Stimulated activated CD8-positive, alpha-beta memory T cell treated with anti-CD3 and anti-CD28 coated beads, Interleukin-4, amount 100 ng/mL, for 4 hours (primary cell): ENCODE measurements at places on chromosomes 16 and 17.

- DNase-seq, result no peak
Observed at GRCh38 chr16:17515421-17516210, 44.9 kb upstream of the XYLT1 start.

- DNase-seq, result no peak
Observed at GRCh38 chr17:2904135-2904534, 107.9 kb downstream of the RAP1GAP2 start.

DNA sequence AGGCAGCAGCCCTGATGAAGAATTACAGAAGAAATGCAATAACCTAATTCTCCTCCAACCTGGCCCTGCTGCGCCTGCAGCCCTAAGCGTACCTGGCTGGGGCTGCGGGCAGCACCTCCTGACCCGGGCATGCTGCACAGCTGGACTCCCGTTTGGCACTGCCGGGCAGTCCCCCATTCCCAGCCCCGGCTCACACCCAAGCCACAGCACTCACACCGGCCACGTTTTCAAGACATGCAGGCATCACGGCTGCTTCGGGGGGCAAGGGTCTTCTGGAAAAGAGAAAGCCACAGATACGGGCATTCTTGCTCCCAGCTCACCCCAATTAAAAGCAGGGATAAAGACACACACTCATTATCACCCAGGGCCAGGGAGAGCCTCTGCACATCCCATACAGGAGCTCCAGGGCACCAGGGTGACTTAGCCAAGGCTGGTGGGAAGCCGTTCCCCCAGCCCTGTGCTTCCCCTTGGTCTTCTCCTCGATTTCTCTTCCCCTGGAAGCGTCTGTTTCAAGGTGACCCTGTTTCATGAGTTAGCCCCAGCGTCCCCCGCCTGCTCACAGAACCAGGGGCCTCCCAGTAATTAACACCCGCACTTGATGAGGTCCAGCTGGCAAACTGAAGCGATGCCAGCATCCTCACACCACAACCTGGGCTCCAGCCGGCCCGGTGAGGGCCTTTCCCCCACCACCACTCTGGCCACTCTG, 216.7 kb downstream of the C16orf78 start:
- DNase-seq, result no peak

DNA sequence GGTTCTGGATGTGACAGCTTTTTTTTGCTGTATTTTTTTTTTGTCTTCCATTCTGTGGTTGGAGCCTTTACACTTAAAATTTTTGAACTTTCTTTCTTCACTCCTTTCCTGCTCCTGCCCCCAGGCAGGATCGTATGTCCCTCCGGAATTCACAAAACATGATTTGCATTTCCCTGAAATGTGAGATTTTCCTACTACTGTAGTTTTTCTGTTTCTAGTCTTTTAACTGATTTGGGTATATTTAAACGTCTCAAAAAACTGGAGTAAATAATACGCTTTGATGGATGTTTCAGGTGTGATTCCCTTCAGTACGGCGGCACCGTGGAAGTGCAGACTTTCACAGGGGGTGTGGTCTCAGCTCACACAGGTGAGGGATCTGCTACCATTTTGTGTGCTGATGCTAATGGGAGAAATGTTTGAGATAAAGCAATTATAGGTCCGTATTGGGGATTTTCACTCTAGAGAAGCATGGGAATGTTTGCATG, 686 bp downstream of the SRCAP start:
- DNase-seq, result no peak

DNA sequence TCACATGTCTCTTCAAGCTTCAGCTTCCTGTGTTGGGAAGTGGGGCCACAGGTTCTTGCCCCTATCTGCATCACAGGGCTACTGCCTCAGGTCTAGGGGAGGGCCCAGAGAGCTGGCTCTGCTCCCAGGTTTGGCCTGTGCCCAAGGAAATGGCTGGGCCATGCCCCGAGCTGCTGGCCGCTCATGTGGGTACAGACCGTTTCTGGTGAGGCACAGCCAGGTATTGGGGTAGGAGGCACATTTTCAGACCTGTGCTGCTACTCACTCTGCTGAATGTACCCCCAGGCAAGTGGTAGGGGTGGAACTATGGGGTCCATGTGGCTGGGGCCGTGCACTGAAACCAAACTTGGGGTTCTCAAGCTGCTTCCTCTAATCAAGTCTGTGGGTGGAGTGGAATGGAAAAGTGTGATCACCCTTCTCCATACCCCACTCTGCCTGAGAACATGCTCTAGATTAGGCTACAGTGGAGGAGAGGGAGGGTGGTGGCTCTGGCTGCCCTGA, 4.6 kb downstream of the GAS2L2 start:
- DNase-seq, result no peak

DNA sequence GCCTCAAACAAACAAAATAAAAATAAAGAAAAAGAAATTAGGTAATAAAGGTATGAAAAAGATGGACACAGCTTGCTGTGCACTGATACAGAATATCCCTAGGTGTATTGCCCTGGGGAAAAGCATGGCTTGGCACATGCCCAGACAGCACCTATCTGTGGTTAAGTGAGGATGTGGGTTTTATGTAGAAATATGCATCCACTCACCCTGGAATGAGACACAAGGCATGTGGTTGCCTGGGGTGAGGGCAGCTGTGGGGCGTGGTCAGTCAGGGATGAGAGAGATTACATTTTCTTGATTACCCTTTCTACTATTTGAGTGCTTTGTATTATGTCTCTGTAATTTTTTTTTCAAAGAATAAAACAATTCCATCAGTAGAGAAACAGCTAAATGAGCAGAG, 6.9 kb downstream of the PLLP start:
- DNase-seq, result no peak

DNA sequence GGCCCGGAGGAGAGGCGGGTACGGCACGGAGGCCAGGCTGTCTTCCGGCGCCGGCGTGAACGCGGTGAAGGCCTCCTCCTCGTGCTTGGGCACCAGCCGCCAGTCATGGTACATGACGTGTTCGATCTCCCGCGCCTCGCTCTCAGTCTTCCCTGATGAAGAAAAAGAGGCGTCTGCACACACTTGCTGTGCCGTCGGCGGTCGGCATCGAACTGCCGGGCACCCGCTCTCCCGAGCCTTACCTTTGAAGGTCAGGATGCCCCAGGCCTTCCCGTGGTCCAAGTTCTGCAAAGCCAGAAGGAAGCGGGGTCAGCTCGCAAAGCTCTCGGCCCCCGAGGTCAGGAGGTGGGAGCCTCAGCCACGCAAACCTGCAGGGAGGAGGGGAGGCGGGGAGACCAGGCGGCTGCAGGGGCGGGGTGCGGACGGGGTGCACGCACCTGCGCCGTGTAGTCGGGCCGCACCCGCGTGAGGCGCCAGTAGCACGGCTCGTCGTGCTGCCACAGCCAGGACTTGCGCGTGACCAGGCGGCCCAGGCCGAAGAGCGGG, at the start of gene EME2:
TSS of gene EME2 (plus strand) at position 449 of the 546 bp plus-strand sequence. CDS start 418 bp downstream, outside the sequence.
- no peak for DNase-seq

- no peak for DNase-seq
Observed at GRCh38 chr17:49899191-49899485, 51.3 kb upstream of the TAC4 start.

GRCh38 chr16:5020551-5020950, 13.2 kb downstream of the NAGPA start:
- no peak for DNase-seq

DNA sequence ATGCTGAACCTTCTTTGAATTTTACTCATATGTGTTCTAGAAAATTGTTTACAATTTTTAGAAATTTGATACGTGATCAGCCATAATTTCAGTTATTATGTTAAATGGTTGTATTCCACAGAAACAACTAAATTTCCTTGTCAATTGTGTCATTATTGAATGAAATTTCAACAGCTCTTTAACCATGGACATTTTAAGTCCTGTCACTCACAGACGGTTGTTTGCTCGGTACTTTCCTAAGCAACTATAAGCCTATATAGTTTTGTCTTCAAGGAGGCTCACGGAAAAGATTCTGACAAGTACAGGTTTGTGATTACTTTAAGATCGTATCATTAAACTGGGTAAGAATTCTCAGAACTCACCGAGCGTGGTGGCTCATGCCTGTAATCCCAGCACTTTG, 31.8 kb downstream of the SLC39A11 start:
- no peak for DNase-seq

- DNase-seq, result no peak
Observed at GRCh38 chr17:58324409-58325288, 3.9 kb downstream of the TSPOAP1 start.

- DNase-seq, result no peak
Observed at GRCh38 chr17:37493249-37494027, 3.7 kb downstream of the DUSP14 start.

DNA sequence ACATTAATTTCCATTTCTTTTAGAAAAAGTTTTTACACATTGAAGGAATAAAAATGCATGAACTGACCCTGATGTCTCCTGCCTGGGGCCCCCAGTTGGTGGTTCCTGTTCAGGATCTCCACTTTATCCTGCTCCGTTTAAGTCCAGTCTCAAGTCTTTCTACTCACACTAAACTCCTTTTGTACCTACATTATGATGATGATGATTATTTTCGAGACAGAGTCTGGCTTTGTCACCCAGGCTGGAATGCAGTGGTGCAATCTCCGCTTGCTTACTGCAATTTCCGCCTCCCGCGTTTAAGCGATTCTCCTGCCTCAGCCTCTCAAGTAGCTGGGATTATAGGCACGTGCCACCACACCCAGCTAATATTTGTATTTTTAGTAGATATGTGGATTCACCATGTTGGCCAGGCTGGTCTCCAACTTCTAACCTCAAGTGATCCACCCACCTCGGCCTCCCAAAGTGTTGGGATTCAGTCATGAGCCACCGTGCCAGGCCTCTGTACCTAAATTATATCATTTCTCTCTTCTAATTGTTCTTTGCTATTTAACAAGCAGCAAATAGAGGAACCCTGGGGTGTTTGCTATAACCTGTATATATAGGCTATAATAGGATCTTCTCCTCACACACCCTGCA, 2.2 kb upstream of the FOXK2 start:
- DNase-seq, result no peak

- no peak for DNase-seq
Observed at GRCh38 chr16:22928882-22929435, 115.0 kb downstream of the HS3ST2 start.

DNA sequence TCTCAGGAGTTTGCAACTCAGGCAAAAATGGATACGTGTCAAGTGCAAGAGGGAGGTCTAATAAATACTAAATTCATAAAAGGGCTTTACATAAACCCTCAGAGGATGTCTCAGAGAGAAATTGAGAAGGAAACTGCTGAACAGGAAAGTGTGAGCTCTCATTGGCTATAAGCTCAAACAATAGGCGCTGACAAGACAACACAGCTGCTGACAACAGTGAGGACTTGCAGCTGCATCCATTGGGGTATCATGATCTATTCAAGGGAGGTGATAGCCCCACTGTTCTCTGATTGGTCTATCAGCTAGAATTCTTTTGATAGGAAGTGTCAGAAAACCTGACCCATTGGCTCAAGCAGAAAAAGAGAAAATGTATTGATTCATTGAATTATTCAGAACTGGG, 187.2 kb downstream of the CBLN1 start:
- no peak for DNase-seq

DNA sequence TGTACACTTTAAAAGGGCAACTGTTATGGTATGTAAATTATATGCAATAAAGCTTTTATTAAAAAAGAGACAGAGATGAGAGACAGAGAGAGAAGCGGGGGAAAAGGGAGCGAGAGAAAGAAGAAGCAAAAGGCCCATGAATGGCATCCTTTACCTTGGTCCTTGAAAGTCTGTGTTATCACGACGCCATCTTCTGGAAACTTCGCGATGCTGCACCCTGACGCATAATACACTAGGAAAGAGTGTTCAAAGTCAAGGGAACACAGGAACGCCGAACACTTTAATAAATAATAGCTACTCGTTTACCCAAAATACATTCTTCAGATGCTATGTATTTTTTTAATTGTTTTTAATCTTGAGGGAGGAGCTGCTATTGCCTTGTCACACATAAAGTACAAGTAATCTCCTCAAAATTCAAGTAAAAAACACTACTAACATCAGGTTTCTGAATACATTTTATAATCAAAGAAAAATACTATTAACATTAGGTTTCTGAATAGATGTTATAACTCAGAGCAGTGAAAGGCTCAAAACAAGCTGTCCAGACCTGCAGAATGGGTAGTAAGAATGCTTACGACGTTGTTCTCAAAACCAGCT, 23.0 kb upstream of the SLC38A8 start:
- DNase-seq, result no peak

DNA sequence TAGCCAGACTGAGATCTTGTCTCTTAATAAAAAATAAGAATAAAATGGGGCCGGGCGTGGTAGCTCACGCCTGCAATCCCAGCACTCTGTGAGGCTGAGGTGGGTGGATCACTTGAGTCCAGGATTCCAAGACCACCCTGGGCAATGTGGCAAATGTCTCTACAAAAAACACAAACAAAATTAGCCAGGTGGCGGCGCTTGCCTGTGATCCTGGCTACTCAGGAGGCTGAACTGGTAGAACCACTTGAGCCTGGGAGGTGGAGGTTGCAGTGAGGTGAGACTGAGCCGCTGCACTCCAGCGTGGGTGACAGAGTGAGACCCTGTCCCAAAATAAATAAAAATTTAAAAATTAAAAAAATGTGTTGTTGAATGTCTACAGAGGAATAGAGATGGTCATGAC, 2.9 kb upstream of the DEF8 start:
- DNase-seq, result no peak

- DNase-seq, result no peak
Observed at GRCh38 chr16:75089486-75090202, 26.9 kb downstream of the LDHD start.

DNA sequence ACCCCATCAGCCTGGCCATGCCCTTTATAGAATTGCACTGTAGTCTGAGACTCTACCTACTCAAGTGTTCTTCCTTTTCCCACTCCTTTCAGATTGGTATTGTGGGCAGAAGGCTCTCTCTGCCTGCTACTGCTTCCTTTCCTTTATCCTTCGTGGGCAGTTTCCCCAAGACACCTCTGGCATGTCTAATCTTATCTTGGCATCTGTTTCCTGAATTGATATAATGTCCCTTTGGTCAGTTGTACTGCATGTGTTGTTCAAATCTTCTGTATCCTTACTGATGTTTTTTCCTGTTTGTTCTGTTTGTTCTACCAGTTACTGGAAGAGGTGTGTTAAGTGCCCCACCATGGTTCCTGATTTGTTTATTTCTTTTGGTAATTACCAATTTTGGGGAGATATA, 29.5 kb upstream of the MSI2 start:
- DNase-seq, result no peak
